Kidney epithelial cell (primary cell): ENCODE measurements at places on chromosomes 6 and 20.

- peak; percentile 42 for DNase-seq
Observed at GRCh38 chr20:5991623-5992441, 41.4 kb downstream of the MCM8 start.

DNA sequence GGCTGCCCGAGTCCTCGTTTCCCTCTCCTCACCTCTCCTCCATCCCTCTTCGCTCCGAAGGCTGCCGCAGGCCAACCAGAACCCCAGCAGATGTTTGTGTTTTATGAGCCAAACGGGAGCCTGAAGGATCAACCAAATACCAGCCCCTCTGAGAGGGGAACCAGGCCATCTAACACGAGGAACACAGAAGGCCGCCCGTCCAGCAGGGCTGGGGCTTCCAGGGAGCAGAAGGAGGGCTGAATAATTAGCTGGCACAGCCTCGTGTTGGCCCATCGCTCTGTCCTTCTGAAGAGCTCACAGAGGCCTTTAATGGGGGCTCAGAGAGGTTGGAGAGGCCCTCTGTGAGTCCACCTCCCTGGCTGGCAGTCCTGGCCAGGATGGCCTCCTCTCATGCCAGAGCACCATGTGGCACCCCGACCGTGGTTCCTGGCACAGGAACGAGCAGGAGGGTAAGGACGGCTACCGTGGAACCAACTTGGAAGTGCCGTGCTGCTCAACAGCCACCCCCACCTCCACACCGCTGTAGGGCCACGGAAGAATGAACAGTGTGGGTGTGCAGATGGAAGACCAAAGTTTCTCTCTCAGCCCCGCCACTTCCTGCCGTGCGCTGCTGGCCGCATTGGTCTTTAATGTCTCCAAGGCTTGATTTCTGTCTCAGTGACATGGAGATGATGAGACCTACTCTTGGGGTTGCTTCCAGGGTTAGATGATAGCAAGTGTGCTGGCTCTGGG is 155.2 kb downstream of the SCML4 start:
- no peak for DNase-seq

DNA sequence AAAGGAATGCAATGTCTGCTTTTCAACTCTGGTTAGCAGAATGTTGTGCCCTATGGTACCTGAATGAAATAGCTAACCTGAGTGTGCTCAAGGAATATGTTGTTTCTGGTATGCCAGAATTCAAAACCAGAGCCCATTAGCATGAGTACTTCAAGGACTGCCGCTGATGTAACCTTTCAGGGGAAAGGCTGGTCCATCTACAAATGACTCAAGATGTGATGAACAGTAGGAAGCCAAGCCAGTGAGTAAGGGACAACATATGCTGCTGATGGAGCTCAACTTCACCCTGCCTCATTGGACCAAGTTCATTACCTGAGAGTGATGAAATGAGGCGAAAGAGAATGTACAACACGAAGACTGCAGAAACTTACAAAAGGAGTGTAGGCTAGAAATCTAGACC is 95.7 kb upstream of the BMP2 start:
- no peak for DNase-seq

GRCh38 chr6:164750128-164750527 is 559.3 kb downstream of the C6orf118 start:
- no peak for DNase-seq

DNA sequence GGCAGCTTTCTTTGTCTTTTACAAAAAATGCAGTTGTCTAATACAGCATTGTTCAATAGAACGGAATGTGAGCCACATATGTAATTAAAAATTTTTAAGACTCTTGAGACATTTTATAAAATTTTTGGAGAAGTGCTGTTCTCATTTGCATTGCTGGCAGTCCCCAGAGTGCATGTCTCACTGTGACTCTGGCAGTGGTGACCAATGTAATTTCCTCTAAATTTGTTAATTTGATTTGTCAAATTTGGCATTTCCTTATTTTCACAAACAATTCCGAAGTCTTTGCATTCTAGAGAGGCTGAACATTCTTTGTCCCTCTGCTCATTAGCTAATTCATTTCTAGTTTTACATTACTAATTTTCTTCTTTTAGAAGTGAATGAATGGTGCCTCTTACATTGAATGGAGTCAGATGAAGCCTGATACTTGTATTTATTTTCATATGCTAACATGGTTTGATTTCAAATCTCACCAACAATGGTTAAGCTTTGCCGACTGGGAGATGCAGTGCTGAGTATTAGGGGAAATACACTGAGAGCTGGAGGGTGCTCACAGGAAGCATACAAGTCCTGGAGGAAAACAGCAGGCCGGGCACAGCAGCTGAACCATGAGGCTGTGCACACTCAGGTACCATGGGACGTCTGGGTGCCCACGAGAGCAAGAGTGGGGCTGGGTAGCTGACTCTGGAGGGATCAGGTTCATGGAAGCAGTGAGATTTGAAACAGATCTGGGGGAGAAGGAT is 68.5 kb upstream of the ARMC2 start:
- no peak for DNase-seq

DNA sequence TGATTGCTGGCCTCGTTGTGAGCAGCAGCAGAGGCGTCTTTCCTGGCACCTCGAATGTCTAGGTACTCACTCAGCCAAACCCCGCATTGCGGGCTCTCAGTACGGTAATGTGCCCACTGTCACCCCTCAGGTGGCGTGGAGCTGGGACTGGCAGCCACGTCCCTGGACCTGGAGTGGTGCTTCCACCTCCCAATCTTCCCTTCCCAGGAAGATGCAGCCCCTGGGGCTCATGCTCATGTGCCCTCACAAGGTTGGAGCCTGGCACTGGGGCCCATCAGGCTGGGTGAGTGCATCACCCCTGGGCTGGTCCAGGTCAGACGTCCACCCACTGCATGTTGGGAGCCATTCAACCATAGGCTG is 75.7 kb downstream of the TCP11 start:
- no peak for DNase-seq

DNA sequence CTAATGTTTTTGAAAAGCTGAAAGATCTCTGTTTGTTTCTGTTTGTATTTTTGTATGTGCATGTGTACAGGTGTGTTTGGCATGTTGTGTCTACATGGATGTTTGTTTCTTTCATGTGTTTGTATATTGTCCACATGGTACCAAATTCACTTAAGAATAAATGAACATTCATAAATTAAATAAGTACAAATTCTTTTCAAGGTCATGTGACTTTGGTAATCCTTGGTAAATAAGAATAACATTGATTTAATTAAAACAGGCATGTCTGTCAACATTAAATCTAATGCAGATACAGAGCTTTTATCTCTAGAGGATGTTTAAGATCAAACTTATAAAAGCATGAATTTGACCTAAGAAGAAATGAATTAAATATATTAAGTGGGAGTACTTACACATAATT is 219.8 kb upstream of the EPHA7 start:
- DNase-seq: no peak

- DNase-seq: no peak
Observed at GRCh38 chr20:10731190-10731965, 57.6 kb upstream of the JAG1 start.

DNA sequence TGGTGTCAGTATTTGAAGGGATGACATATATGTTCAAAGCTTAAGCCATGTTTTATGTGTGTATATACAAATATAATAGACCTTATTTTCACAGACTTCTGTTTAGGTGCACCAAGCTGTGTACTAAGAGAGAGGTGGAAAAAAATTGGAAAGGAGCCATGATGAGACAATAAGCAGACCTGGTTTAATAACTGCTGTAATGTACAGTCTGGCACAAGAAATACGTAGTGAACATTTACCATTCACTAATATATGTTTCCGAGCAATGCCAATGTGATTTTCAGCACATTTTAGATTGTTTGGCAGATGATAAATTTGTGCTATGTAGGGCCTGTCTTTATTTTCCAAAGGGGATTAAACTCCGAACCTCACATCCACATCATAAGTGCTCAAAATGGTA is 116.3 kb downstream of the KHDC1L start:
- DNase-seq: no peak
